ENCODE measurements at places on chromosomes 13 and 19.
A peak's percentile ranks its signal among the peaks of the same experiment; 100 is the strongest.

DNA sequence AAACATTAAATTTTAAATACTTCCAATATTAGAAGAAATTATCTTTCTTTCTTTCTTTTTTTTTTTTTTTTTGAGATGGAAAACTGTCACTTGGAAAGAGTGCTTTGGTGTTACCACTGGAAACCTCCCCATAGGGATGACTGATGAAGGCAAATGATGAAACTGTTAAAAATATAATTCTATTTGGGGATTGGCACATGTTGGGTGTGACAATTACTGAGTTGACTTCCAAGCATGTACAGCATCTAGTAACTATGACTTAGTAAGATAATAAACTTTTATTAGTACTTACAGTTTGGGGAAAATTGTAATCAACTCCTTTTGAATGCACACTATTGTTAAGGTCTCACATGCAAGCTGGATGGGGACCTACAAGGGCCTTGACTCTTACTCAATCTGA, 592.5 kb downstream of the KCTD12 start:
- DNase-seq: no peak

GRCh38 chr13:78659732-78660494, 958 bp upstream of the OBI1 start:
- DNase-seq: no peak

- no peak for DNase-seq
Observed at GRCh38 chr13:91115776-91116175, 231.7 kb upstream of the MIR17HG start.

DNA sequence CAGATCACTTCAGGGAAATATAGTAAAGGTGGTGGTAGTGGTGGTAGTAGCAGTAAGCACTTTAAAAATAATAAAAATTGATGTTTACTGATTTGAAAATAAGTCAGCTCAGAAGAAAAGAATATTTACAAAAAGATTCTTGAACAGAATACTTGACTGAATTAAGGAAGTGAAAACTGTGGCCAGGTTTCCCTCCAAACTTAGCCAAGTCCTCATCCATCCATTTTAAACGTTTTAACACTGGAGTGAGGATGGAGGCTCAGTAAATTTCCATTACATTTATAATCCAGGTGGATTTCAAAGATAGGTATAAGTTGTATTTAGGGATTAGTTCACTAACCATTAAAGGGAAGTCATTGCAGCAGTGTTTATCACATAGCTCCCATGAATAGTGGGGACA, 221.5 kb downstream of the RGCC start:
- no peak for DNase-seq

GRCh38 chr19:574658-575526, 2.5 kb downstream of the BSG start:
- DNase-seq: no peak

- no peak for DNase-seq
Observed at GRCh38 chr19:4337906-4338440, 654 bp downstream of the STAP2 start.

- no peak for DNase-seq
Observed at GRCh38 chr19:18895038-18895823, 727 bp downstream of the CERS1 start.

DNA sequence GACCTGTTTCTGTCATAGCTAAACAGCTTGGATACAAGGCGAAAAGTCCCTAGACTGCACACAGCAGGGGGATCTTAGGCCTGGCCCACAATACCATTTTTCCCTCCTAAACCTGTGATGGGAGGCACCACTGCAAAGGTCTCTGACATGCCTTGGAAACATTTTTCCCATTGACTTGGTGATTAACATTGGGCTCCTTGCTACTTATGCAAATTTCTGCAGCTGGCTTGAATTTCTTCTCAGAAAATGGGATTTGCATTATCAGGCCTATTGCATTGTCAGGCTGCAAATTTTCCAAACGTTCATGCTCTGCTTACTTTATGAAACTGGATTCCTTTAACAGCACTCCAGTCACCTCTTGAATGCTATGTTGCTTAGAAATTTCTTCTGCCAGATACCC, 136.2 kb upstream of the TSHZ3 start:
- DNase-seq: no peak

- no peak for DNase-seq
Observed at GRCh38 chr19:995051-995827, 5.0 kb upstream of the GRIN3B start.

DNA sequence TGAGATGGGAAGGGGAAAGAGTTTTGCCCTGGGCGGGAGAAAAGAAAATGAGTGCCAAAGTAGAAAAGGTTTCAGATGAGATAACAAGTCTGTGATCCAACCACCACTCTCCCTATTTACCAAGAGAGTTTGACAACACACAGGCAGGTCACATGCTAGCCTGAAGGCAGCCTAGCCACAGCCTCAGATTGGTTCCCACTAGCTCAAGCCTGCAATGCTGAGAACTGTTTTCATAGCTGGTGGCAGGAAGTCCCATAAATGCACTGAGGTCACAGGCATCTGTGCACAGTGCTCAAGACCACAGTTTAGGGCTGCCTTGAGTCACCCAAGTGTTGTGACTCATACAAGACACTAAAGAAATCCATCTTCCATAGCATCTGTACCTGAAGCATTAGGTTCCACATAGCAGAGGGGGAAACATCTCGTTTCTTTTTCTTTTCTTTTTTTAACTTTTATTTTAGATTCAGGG, 18.5 kb upstream of the POP4 start:
- DNase-seq: no peak

- DNase-seq: no peak
Observed at GRCh38 chr13:59689057-59689456, 474.7 kb downstream of the DIAPH3 start.

DNA sequence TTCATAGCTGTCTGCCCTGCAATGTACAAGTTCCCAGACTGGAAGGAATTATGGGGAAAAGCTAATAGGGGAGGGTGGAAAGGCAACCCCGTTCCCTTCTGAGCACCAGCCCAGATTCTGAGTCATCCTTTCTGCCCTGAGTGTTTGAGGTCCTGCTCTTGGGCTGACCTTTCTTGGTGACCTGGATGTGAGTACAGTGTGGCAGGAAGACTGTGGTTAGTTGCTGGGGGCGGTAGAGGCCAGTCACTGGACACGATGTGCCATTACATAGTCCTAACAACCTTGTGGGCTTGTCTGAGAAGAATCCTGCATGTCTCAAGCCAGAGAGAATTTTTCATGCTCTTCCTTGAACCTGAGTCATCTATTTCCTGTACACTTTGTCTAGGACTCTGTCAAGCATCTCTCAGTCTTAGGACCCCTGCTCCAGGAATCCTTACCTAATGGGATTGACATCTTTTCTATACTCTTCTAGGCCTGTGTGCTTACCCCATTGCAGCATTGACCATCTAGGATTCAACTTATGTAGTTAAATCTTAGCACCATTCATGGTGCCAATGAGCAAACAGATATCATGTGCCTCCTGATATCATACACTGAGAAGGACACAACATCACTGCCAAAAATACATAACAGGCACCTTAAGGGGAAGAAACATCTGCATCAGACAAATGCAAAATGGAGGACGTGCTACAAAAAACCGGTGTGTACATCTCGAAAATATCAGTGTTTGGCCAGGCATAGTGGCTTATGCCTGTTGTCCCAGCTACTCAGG, 8.1 kb upstream of the ANGPTL4 start:
- DNase-seq: no peak

DNA sequence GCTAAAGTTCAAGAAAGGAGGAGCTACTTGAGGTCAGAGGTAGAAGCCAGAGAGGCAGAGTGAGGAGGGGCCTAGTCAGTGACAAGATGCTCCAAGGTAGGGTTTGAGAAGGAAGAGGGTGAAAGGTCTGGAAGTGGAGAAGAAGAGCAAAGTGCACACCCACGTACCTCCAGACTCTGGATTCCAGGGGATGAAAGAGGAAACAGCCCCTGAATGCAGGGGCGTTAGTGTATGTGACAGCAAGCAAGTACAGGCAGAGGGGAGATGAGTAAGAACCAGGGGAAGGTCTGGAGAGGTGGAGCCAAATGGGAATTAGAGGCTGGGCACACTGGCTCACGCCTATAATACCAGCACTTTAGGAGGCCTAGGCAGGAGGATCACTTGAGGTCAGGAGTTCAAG, 8.7 kb downstream of the RPS28 start:
- DNase-seq: no peak

DNA sequence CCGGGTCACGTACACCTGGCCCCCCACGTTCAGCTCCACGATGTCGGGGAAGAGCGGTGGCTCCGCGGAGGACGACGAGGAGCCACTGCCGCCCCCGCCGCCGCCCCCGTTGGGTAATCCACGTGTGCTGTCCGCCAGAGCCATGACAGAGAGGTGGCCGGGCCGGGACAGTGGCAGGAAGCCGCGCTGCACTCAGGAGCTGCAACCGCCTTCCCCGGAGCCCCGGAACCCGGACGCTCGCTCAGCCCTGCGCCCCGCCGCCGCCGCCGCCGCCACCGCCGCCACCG, 257 bp downstream of the KCTD12 start:
- DNase-seq: no peak

DNA sequence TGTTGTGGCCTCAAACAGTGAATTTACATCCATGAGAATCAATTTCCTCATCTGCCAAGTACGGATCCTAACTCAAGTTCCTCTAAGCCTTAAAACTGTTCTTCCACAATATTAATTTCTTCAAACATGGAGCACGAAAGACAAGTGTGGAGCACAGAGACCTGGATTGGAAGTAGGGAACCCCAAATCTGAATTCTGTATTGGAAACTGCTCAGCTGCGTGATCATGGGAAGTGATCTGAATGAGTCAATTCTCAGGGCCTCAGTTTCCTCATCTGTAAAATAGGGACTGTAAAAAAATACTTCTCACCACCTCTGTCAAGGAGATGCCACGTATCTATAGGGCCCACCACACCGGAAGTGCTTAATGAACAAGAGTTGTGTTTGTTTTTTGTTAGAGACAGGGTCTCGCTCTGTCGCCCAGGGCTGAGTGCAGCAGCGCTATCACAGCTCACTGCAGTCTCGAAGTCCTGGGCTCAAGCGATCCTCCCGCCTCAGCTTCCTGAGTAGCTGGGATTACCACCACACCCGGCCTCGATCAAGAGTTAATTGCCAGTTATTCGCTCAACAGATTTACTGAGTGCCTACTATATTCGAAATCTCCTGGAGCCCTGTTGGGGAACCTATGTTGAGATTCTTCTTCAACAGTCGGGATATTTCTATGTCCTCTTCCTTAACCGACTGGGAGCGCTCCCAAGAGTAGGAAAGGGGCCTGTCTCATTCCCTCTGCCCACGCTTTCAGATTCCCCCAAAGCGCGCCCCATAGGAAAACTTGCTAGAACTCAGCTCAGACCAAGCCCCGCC, 1.6 kb downstream of the SERTAD3 start:
- no peak for DNase-seq

DNA sequence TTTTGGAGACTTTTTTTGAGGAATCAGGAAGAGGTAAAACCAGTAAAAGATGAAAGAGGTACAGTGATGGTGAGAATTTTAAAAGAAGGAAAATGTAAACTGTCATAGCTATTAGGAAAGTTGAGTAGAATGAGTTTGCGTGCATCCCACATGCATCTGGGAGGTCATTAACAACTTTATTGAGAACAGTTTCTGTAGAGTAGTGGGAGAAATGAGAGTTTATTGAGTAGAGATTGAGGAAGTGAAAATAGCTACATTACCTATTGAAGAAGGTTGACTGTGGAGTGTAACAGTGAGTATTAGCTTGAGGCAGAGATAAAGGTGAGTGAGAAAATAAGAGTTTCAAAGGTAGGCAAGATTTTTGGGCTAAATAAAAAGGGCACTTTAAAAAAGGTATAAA, 38.7 kb downstream of the BRCA2 start:
- no peak for DNase-seq

DNA sequence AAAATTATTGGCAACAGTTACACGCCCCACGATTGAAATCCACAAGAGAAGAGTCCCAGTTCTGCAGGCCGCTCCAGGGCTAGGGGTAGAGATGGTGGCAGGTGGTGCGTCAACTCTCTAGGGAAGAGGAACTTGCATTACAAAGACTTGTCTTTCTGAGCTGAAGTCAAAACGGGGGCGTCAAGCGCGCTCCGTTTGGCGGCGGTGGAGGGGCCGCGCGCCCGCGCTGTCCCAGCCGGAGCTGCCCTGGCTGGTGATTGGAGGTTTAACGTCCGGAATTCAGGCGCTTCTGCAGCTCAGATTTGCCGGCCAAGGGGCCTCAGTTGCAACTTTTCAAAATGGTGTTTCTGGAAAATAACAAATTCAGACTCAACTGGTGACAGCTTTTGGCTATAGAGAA, 38.9 kb downstream of the SOX1 start:
- peak; percentile 35 for DNase-seq

GRCh38 chr13:112966776-112967175, 2.2 kb upstream of the MCF2L start:
- no peak for DNase-seq

DNA sequence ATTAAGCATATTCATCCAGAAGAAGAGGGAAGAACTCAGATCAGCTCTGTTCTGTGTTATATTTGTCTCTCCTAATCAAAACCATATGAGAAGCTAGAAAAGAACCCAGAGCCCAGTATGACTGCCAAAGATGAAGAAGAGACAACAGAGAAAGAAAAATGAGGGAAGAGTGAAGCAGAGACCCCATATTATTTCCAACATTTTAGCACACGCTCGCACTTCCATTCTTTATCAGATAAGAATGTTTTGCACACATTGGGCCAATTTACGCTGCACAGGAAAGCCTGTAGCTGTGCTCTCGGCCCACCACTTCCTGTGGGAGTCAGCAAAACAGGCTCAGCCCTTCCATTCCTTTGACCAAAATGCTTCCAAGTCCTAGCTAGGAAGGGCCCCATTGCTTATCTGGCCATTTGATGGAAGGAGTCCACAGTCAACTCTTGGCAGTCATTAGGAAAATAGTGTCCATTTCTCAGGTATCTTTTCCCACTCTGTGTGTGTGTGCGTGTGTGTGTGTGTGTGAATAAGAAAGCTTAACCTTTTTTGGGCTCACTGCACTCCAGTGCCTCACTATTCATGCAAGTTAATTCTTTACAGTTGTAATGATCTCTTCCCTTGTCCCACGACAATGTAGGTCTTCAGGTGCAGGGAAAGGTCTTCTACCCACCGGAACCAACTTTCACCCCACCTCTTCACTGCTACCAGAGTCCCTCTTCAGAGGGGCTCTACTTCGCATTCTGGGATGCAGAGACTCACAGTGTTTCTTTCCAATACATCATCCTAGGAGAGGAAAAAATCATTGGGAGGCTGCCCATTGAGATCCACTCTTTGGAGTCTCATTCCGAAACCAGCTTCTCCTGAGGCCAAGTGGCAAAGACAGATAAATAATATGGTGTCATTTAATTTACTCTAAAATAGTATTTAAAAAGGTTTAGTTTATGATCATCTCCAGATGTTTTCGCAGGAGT, 237.5 kb downstream of the COG6 start:
- DNase-seq: no peak

GRCh38 chr19:41311613-41312012, 1.6 kb downstream of the CCDC97 start:
- no peak for DNase-seq

GRCh38 chr19:47231215-47232054, 436 bp upstream of the BBC3 start:
- no peak for DNase-seq

GRCh38 chr19:6947745-6948144, 60.4 kb downstream of the ADGRE1 start:
- no peak for DNase-seq
